A549 treated with CpdA at 1 μM for 4 hours (cell line): ENCODE measurements at places on chromosomes 4 and X. TPM values are rescaled to one million over a fixed set of nuclear protein-coding genes. Genes with fewer than 3 reads are reported as not detected.

Gene ATP11C
- total RNA-seq = 10.3 to 18.1 TPM (median 10.8 TPM) in 5 replicates

Gene EXOC1L
- not detected in 5 replicates for total RNA-seq

Gene FAAH2
- total RNA-seq = 0.07 to 0.23 TPM (median 0.12 TPM) in 3 of 5 replicates, not detected in the others

Gene ASB12
- 0.03 TPM in 1 of 5 replicates, not detected in the others for total RNA-seq

Gene PCDH19
- total RNA-seq = 0.02 to 0.06 TPM (median 0.05 TPM) in 5 replicates

Gene AKAP14
- total RNA-seq = not detected in 5 replicates

Gene LEF1
- total RNA-seq = 0.07 TPM in 1 of 5 replicates, not detected in the others

Gene TMSB15A
- 0.55 to 0.66 TPM (median 0.61 TPM) in 5 replicates for total RNA-seq

Gene HGFAC
- total RNA-seq = 0.09 to 0.55 TPM (median 0.16 TPM) in 5 replicates
